ENCODE measurements at places on chromosomes 7 and 10.

DNA sequence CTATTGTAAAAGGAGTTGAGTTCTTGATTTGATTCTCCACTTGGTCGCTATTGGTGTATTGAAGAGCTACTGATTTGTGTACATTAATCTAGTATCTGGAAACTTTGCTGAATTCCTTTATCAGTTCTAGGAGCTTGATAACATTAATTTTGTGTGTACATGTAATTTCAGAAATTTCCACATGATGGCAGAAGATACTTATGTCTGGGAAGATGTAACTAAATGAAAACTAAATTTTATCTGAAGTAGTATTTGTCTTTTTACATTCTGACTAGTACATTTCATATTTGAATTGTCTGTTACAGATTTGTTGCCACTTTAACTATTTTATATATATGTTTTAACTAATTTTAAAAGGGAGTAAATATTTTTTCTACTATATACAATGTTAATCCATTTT, 27.6 kb downstream of the SDHAF3 start:
- no peak for DNase-seq

DNA sequence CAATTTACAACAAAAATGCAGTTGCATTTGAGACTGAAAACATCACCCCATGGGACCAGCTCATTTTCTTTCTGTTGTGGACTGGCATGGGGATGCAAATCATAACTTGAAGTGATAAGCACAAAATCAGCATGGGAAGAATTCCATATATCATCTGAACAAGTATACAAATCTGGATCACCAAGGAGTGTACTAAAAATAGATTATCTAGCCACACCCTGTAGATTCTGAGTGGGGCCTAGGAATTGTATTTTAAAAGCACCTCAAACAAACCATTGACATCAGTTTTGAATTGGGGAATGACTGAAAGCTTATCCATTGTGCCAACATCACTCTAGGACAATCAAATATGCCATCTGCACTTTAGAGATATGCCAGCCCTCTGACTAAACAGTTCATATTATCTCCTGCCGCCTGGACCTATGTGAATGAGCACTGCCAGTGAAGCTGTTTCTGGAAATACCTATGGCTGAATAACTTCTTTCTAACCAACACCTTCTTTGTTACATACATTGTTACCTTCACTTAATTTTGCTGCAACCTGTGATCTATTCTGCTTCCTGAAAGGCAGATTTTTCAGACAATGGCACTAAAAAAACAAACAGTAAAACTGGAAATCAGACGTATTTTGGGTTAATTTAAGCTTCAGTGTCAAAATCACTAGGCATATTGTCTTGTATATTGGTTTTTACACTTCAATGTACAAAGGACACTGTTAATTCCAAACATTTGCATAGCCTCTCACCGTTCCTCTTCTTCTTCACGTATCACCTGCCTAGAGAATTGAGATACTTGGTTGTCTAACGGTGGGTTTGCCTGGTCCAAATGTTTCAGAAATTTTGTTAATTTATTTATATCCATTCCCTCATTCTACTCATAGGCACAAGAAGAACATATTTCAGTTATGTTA, 42.4 kb upstream of the HGF start:
- no peak for DNase-seq

- DNase-seq: no peak
These were observed 55.6 kb upstream of the NKX6-2 start for GRCh38 chr10:132841615-132841975.

DNA sequence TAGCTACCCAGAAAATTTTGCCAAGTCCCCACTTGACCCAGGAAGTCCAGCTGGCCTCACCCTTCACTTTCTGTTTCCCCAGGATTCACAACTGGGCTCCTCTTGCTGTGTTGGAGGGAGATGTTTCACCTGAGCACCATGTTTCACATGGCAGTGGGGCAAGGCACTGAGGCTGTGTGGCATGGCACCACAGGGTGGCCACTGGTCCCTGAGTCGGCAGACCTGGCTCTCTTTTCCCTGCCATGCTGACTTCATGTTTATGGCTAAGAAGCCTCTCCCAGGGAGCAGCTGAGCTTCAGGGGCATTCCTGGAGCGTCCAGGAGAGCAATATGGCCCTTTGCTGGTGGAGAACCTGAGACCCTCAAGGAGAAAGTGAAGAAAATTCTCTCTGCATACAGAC, 266.9 kb downstream of the RPS24 start:
- DNase-seq: no peak

- no peak for DNase-seq
These were observed 20.5 kb downstream of the ZNF438 start for GRCh38 chr10:31011017-31011664.

- DNase-seq: no peak
These were observed 83.4 kb downstream of the LANCL2 start for GRCh38 chr7:55448526-55448925.

GRCh38 chr7:99617192-99617781, 541 bp downstream of the ZSCAN25 start:
- DNase-seq: peak; percentile 7

DNA sequence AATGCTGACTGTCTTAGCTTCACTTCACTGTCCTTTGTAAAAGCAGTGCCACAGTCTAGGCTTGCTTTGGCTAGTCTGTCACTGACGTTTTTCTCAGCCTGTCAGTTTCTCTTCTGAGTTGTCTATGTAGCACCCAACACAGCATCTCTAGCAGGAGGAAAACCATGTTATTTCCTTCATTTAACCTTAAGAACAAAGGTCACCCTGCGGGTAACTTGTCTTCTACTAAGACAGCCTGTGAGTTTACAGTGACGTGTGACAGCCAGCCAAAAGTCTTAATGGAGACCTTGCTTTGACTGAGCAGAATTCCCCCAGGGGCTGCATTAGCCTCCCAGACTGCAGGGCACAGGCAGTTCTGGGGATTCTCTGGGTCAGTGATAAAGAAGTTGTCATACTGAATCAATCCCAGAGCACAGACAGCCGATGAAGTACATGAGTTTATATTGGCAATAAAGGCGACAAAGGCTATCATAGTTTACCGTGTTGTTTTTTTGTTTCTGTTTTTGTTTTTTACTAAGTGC, 296.0 kb upstream of the KIAA1217 start:
- DNase-seq: no peak

DNA sequence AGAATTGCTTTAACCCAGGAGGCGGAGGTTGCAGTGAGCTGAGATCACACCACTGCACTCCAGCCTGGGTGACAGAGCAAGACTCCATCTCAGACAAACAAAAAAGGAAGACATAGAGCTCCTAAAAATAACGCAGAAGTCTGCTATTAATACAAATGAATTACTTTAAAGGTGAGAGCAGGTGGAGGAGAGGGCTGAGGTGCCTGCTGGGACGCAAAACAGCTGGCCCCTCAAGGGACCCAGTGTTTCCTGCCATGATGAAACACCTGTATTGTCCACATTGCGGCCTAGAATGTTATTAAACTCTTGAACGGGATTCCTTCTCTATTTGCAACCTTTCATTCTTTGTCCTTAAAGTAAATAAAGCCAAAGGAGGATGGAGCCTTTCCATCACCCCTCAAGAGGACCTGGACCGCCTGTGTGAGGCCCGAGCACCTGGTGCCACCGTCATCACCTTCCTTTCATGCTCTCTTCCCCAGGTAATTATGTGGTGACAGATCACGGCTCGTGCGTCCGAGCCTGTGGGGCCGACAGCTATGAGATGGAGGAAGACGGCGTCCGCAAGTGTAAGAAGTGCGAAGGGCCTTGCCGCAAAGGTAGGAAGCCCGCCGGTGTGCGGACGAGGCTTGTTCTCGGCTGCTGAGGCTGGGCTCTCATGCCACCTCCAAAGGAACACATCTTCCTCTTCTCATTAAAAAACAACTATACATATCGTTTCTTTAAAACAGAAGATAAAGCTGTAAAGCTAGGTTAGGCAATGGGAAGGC, 136.7 kb downstream of the EGFR start:
- DNase-seq: no peak

- DNase-seq: no peak
These were observed 139.1 kb upstream of the LRRTM3 start for GRCh38 chr10:66786709-66787108.

- no peak for DNase-seq
These were observed 2.7 kb downstream of the COBL start for GRCh38 chr7:51313738-51314425.

DNA sequence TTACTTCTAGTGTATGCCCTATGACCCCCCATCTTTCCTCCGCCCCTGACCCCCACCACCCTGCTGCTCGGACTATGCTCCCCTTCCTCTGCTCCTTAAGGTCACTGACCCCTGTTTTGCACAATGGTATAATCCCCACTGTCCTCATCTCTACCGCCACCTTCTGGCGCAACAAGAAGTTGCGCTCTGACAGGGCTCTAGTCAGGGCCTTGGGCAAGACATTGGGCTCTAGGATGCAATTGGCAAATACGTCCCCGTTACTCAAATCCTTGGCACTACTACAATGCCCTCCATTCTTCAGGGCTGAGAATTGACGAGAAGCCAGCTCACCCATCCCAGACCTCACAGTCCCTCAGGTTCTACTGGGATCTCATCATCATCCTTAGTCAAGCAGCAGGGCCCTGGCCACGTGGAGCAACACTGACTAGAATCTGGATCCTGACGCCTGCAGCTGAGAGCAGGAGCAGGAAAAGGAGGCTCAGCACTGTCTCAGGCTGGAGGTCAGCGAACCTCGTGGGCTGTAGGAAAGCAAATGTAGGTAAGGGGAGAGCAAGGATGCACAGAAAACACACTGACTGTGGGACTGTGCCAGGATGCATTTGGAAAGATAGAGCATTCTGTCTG, 10.6 kb downstream of the LRIT2 start:
- no peak for DNase-seq

DNA sequence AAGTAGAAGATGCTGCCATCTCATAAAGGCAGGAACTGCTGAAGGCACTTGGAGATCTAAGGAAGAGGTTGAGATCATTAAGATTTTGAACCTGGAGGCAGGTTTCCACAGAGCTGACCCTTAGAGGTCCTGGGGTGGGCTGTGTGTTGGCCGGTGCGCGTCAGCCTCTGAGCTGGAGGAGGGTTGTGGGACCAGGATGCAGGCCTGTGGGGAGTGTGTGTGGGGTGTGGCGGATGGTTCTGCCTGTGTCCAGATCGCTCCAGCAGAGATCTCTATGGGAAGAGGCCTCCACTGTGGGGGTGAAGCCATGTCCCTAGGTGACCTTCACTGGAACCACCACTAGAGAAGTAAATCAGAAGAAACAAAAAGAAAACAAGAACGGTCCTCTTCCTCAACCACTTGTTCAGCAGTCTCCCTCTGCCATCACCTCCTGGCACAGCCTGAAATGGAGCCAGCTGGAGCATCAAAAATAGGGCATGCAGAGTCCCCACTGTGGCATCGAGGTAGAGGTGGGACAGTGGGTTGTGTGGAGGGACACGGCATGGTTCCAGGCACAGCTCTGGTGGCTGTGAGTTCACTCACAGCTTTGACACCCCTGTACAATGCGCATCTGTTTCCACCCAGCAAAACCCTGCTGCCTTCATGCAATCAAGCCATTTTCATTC, 453.8 kb downstream of the TCERG1L start:
- DNase-seq: peak; percentile 32

- no peak for DNase-seq
These were observed 65.4 kb downstream of the TCERG1L start for GRCh38 chr10:131246089-131246488.

DNA sequence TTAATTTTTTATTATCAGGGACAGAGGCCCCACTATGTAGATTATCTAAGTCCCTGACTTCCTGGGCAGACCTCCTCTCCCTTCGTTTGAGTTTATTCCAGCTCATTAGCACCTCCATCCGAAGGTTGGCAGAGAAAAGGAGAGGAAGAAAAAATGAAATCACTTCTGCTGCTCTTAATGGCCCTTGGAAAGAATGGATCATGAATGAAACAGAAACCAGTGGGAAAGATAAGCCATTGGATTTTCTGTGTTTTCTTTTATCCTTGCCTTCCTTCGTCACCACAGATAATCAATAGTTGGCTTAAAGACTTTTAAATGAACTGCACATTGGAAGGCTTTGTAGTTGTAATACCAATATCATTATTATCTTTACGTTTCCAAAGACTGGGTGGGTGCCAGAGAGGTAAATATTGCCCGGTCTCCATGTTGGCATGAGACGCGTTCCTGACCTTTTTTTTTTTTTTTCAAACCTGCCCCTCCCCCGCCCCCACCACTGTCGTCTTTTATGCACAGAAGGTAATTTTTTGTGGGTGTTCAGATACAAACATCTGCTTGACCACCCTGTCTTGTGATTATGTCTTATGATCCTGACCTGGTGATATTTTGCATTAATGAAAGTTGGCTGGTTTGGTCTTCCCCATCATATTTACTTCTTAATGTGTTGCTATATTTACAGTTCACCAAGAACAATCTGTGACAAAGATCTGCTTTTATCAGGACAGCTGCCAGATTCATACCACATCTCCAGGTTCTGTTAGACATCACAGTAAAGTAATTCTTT, 116.8 kb downstream of the ARID5B start:
- DNase-seq: no peak

DNA sequence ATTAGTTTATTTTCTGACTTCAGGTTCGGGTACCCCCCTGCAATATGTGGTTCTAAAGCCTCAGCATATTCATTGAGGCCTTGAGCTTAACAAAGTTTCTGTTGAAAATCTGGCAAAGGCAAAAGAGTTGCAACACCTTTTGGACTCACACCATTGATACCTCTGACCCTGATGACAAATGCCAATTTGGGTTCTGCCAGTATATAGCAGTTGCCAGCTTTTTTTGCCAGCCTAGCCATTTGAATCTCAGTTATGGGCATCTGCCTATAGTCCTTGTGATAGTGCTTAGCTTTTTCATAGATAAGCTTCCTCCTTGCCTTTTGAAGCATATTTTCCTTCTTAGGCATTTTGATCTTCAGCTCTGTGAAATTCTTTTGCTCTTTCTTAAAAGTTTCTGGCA, 31.9 kb downstream of the LIPJ start:
- DNase-seq: no peak

DNA sequence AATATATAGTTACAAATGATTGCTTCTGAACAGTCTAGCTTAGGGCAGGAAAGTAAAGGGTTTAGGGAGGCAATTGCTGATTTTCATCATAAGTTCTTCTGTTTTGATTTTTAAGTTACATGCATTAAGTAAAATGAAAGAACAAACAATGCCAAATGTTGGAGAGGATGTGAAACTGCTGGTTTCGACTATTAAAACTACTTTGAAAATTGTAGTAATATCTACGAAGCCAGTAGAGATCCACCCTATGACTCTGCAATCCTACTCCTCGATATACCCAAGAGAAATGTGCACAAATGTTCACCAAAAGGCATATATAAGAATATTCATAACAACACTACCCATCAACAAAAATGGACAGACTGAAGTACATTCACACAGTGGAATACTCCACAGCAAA, 24.3 kb downstream of the PDZD8 start:
- DNase-seq: no peak

- DNase-seq: no peak
These were observed 33.6 kb downstream of the ST7 start for GRCh38 chr7:116986611-116987565.

- DNase-seq: no peak
These were observed 2.1 kb upstream of the FLNC start for GRCh38 chr7:128827971-128828711.

DNA sequence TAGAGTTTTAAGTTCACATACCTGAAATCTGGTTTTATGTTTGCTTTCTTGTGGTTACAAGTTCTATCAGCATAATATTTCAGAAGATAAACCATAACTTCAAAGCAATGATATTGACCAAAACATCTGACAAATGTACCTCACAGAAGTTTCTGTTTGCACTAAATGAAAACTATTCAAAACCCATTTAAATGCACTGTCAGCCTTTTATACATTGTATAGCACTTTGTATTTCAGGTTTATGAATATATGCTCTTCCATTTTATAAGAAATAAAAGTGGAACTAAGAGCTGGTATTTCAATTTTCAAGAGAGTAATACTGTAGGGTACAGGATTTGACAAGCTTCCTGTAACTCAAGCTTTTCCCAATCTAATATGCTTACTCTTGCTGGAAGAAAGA, 388.6 kb upstream of the MBL2 start:
- DNase-seq: no peak
